ENCODE measurements at places on chromosomes 7 and 10.
A peak's percentile ranks its signal among the peaks of the same experiment; 100 is the strongest.

DNA sequence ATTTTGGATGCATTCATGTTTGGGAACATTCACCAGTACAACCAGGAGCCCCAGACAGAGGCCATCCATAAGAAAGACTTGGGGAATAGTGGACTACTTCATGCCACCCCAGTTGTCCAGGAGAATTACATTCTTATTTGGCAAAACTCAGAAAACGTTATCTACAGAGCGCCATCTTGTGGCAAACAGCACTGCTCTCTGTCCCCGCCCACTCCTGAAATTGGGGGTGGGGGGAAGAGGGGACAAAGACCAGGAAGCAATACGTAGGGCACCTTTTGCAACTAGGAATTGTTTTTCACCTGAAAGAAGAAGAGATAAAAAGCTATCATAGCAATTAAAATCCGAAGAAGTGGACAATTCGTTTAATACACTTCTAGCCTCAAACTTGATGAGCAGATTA, 134.6 kb upstream of the MGMT start:
- no peak for DNase-seq

GRCh38 chr10:5942474-5942873, 34.9 kb downstream of the IL15RA start:
- no peak for DNase-seq

DNA sequence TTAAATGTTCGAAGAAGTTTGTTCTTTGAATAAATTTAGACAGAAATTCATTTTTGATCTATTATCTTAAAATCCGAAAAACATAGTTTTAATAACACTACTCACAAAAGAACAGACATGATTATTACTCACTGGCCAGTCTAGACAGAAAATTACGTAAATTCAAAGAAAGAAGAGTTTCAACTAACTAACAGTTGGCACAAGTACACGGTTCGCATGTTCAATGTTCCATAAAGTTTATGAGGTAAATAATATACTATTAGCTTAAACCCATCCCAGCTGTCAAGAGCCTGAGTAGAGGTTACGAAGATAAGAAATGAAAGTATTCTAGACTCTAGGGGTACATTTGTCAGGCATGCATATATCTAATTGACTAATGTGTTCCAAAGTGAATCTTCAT, 151.8 kb upstream of the ASAH2 start:
- no peak for DNase-seq

GRCh38 chr7:103794424-103794823, 195.0 kb downstream of the RELN start:
- DNase-seq: no peak

DNA sequence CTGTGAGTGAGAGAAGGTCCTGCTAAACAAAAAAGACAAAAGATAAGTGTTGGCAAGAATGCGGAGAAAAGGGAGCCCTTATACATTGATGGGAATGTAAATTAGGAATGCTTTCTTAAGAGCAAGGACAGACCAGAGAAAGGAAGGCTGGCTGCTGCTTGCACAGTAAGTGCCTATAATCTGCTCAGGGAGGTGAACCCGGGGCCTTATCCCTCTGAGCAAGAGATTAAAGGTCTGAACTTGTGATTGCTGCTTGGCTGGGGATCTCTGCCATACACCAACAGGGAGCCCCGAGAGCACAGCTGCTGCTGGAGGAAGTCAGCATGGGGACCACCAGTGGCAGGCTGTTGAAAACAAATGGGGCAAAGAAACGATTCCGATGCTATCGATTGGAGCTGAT, 32.0 kb upstream of the CRTAC1 start:
- DNase-seq: no peak

- peak; percentile 78 for DNase-seq
These were observed 64.6 kb downstream of the THNSL1 start for GRCh38 chr10:25080880-25081581.

All from fibroblast of skin of right biceps (primary cell).